ENCODE measurements at places on chromosomes 16 and 17. TPM values are rescaled to one million over a fixed set of nuclear protein-coding genes. Genes with fewer than 3 reads are reported as not detected.

The EIF3C gene
- 161 TPM for total RNA-seq

The GNAO1 gene
- total RNA-seq: 7.0 TPM

The PYY gene
- 2.0 TPM for total RNA-seq

The UBALD2 gene
- total RNA-seq: 12.7 TPM

The CNGB1 gene
- not detected for total RNA-seq

The CCL17 gene
- total RNA-seq: not detected

The FOXN1 gene
- not detected for total RNA-seq

The SPNS1 gene
- total RNA-seq: 9.8 TPM

The PARN gene
- total RNA-seq: 49.8 TPM

The GDPD3 gene
- total RNA-seq: 2.8 TPM

The PNMT gene
- total RNA-seq: 2.4 TPM

The PPY gene
- not detected for total RNA-seq

The CACNG3 gene
- total RNA-seq: not detected

The HIC1 gene
- total RNA-seq: 58.0 TPM

The CETP gene
- total RNA-seq: not detected

The SCN4A gene
- 0.90 TPM for total RNA-seq

The MFAP4 gene
- 62.4 TPM for total RNA-seq

The CCL11 gene
- total RNA-seq: not detected

The GRAPL gene
- 2.1 TPM for total RNA-seq

The NGFR gene
- 209 TPM for total RNA-seq

The WNT3 gene
- 0.87 TPM for total RNA-seq

The LRRC37A gene
- 3.6 TPM for total RNA-seq

The MLKL gene
- total RNA-seq: 22.8 TPM
